ENCODE measurements at places on chromosomes 13 and 19. TPM values are rescaled to one million over a fixed set of nuclear protein-coding genes. Genes with fewer than 3 reads are reported as not detected.

The ATP7B gene
- 54.9 TPM for total RNA-seq

- DNase-seq: no peak
These were observed at the start of gene FCER2 for GRCh38 chr19:7701654-7702457. TSS of gene FCER2 (minus strand) at chr19:7702131. CDS start at chr19:7699760, 2,371 bp downstream.

The IFI30 gene
- total RNA-seq: 44.7 TPM

- no peak for DNase-seq
These were observed 1579.6 kb upstream of the SLC10A2 start for GRCh38 chr13:104645786-104646185.

DNA sequence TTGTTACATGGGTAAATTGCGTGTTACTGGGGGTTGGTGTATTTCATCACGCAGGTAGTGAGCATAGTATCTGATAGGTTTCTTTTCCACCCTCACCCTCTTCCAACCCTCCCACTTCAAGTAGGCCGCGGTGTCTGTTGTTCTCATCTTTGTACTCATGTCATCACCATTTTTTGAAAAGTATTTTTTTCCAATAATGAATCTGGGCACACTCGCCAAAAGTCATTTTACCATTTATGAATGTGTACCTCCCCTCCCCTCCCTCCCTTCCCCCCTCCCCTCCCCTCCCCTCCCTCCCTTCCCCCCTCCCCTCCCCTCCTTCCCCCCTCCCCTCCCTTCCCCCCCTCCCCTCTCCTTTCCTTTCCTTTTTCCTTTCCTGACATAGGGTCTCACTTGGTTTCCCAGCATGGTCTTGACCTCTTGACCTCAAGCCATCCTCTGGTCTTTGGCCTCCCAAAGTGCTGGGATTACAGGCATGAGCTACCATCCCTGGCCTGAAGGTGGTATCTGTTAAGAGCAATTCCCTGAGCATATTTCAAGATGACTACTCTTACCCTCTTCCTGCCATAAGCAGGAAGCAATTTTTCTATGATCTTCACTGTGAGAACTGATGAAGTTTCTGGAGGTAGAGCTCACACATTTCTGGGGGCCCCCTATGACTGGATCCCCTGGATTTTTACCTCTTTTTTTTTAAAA lies 15.7 kb downstream of the ZNF627 start:
- DNase-seq: no peak
